ENCODE measurements at places on chromosomes 11 and 22. TPM values are rescaled to one million over a fixed set of nuclear protein-coding genes. Genes with fewer than 3 reads are reported as not detected.

The FXYD2 gene
- 361 TPM for total RNA-seq

The CEP164 gene
- 24.1 TPM for total RNA-seq

The ANKK1 gene
- not detected for total RNA-seq

The SCGB1A1 gene
- total RNA-seq = not detected

The ARHGAP1 gene
- total RNA-seq = 19.4 TPM

The ALDH3B1 gene
- total RNA-seq = 12.5 TPM

The ELF5 gene
- total RNA-seq = not detected

The LARGE1 gene
- total RNA-seq = 20.6 TPM

The OSM gene
- not detected for total RNA-seq

The CCDC188 gene
- 0.10 TPM for total RNA-seq

The TIRAP gene
- 5.1 TPM for total RNA-seq

The FBLN1 gene
- total RNA-seq = 17.1 TPM

The CLDN5 gene
- 1.9 TPM for total RNA-seq

The SERPING1 gene
- 61.4 TPM for total RNA-seq

The LRRC32 gene
- total RNA-seq = 5.6 TPM

The SCARF2 gene
- 9.1 TPM for total RNA-seq

The C11orf52 gene
- 9.2 TPM for total RNA-seq

The NCAM1 gene
- 3.9 TPM for total RNA-seq

The TRPM5 gene
- not detected for total RNA-seq

The TSKU gene
- 13.5 TPM for total RNA-seq

The APOA1 gene
- not detected for total RNA-seq

The C11orf97 gene
- total RNA-seq = not detected

The FAT3 gene
- total RNA-seq = 1.9 TPM

The MMP8 gene
- not detected for total RNA-seq

The CADM1 gene
- total RNA-seq = 12.7 TPM

The DDI1 gene
- total RNA-seq = not detected

The TTLL1 gene
- total RNA-seq = 18.2 TPM

The DBX1 gene
- total RNA-seq = not detected

The PAX6 gene
- 4.2 TPM for total RNA-seq

The FOLR1 gene
- total RNA-seq = 108 TPM

The P2RX6 gene
- 1.1 TPM for total RNA-seq
